Stimulated activated CD4-positive, alpha-beta T cell treated with anti-CD3 and anti-CD28 coated beads, Interleukin-4, amount 100 ng/mL, for 24 hours (primary cell): ENCODE measurements at places on chromosomes 1 and 21.

- no peak for DNase-seq
These were observed 20.1 kb downstream of the TFAP2E start for GRCh38 chr1:35592991-35593769.

- no peak for DNase-seq
These were observed 7.2 kb upstream of the CCN1 start for GRCh38 chr1:85573322-85573721.

DNA sequence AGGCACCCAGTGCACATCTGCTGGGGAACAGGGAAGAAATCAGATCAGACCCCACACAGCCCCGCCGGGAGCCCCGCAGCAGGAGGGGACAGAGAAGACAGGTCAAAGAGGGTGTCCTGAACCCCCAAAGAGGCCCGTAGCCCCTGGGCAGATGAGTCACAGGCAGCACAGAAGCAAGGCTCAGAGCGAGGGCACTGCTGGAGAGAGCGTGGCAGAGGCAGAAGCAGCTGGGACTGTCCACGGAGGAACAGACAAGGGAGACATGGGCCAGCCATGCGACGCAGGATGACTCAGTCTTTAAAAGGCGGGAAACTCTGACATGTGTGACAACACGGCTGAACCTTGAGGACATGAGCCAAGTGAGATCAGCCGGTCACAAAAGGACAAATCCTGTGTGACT is 14.5 kb upstream of the PRDM16 start:
- no peak for DNase-seq

GRCh38 chr21:38413958-38414548 is 84.2 kb downstream of the ERG start:
- no peak for DNase-seq

- DNase-seq = no peak
These were observed 9.7 kb downstream of the ZMPSTE24 start for GRCh38 chr1:40267767-40268187.
